ENCODE measurements at places on chromosomes 6 and 20.

GRCh38 chr20:19964289-19965265 is 52.6 kb upstream of the NAA20 start:
- DNase-seq = no peak

GRCh38 chr6:99761711-99762110 is 155.1 kb downstream of the PRDM13 start:
- no peak for DNase-seq

- DNase-seq = no peak
These were observed 845 bp upstream of the MARCKS start for GRCh38 chr6:113856375-113856624.

DNA sequence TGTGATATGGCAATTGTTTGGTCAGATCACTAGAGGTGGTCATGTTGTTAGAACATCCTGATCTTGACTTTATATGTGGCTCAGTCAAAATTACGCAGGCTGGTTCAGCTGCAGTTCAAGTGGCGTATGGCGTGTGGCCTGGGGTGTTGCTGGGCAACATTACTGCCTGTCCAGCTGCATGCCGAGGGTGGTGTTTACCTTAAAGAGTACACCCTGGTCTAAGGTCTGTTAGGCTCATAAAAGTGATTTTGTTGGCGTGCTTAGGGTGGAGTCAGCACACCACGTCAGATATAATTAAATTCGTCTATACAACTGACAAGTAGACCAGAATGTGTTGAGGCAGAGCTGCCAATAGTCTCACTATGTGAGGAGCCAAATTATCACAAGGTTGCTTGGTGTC is 55.6 kb upstream of the NEDD9 start:
- DNase-seq = no peak

GRCh38 chr6:134266776-134267175 is 51.1 kb downstream of the SGK1 start:
- DNase-seq = no peak

- DNase-seq = no peak
These were observed 174.9 kb downstream of the QKI start for GRCh38 chr6:163589387-163589786.

DNA sequence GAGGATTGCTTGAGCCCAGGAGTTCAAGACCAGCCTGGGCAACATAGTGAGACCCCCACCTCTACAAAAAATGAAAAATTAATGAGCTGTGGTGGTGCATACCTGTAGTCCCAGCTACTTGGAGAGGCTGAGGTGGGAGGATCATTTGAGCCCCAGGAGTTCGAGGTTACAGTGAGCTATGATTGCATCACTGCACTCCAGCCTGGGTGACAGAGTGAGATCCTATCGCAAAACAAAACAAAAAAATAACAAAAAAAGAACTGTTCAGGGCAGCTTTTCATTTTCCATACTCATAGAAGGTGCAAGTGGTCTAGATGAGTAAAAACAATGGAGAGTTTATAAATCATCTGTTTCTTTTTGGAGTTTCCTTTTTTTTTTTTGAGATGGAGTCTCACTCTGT is 21.1 kb downstream of the AKAP7 start:
- DNase-seq = no peak

GRCh38 chr6:158387036-158387435 is 74.8 kb downstream of the TULP4 start:
- DNase-seq = no peak

DNA sequence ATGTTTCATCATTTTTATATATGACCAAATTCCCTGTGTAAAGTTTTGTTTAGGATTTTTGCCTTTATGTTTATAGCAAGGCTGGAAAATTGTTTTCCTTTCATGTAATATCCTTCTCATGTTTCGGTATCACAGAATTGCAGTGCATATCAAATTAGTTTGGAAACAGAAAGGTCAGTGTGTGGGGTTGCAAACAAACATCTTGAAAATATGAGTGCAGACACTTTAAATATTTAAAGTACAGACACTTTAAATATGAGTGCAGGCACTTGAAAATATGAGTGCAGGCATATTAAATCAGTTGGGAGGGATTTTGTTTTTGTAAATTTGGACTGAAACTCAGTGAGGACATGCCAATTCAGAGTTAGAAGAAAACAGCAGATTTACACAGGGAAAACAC is 6.5 kb downstream of the SLPI start:
- no peak for DNase-seq

DNA sequence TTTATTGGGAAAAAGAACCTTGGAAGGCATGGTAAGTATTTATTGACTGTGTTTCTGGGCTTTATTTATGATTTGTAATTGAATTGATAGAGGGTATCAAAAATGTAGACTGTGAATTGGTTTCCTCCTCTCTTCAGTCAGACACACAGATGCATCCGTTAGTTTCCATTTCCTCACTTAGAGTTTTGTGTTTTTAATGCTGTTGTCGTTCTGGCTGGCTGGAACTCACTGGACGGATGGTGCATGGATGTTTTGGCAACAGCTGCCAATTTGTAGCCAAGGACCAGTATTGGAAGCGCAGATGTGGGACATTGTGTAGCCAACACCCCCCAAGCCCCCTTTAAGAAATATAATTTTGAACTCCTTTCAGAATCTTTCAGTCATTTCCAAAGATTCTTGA is 134.5 kb downstream of the JARID2 start:
- DNase-seq = no peak

DNA sequence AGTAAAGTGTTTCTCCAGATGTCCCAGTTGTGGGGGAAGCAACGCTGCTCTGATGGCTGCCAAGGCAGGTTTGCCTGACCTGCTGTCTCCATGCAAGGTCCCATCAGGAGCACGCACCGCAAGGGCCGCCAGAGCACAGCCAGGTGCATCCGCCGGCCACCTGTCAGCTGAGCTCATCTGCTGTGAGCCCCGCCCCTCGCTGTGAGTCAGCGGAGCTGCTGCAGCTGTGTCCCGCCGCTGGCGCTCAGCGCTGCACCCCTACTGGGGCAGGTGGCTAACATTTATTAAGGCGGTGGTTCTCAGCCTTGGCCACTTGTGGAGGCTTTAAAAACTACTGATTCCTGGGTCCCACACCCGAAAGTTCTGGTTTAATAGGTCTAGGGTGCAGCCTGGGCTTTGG is 225.7 kb downstream of the UST start:
- DNase-seq = peak; percentile 49

DNA sequence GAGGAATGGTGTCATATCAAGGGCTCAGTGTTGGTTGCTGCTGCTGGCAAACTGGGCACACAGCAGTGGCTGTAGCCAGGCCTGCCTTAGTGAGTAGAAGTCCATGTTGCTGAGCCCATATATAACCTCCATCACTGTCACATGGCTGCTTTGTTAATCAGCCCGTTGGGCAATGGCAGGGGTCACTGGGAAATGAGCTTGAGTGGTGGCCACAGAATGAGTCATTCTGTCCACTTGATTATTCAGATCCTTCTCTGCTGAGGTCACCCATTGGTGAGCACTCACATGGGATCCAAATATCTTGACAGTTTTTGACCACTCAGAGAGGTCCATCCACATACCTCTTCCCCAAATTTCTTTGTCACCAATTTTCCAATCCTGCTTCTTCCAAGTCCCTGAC is 898.9 kb upstream of the EYS start:
- no peak for DNase-seq

- DNase-seq = no peak
These were observed 305.7 kb upstream of the FLRT3 start for GRCh38 chr20:14643146-14643545.

GRCh38 chr20:20014659-20015058 is 2.5 kb upstream of the NAA20 start:
- peak; percentile 23 for DNase-seq

DNA sequence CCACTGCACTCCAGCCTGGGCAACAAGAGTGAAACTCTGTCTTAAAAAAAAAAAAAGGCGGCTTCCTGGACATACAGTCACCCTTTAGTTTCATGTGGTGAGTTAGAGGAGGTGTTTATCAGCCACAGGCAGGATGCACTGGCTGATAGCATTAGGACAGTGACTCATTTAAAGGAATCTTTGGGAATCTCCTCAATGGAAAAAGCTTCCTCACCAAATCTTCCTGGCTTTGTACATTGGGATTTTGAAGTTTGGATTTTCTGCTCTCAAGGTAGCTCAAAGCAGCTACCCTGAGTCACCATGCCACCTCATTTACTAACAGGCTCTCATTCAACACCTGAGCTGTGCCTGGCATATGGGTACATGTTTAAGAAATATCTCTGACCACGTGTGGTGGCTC is 20.2 kb downstream of the PRPH2 start:
- no peak for DNase-seq
